ENCODE measurements at places on chromosomes 6 and 20.

GRCh38 chr6:27757307-27757706 is 154.9 kb downstream of the OR2B2 start:
- peak; percentile 21 for DNase-seq

DNA sequence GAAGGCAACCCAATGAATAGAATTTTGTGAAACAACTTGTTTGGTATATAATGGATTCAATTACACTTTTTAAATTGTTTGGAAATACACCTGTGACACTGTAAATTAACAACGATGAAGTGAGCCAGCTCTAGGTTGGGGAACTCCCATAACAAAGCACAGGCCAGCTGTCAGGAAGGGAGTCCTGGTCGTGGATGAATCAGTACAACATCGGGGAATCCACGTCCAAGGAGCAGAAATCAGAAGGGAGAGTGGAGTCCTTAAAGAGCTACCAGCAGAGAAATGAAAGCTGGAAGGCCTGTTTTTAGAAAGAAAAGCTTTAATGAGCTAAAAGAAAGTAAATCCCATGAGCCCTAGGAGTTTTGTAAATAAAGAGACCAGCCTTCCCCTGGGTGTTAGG is 223.1 kb upstream of the SLC35B3 start:
- no peak for DNase-seq

DNA sequence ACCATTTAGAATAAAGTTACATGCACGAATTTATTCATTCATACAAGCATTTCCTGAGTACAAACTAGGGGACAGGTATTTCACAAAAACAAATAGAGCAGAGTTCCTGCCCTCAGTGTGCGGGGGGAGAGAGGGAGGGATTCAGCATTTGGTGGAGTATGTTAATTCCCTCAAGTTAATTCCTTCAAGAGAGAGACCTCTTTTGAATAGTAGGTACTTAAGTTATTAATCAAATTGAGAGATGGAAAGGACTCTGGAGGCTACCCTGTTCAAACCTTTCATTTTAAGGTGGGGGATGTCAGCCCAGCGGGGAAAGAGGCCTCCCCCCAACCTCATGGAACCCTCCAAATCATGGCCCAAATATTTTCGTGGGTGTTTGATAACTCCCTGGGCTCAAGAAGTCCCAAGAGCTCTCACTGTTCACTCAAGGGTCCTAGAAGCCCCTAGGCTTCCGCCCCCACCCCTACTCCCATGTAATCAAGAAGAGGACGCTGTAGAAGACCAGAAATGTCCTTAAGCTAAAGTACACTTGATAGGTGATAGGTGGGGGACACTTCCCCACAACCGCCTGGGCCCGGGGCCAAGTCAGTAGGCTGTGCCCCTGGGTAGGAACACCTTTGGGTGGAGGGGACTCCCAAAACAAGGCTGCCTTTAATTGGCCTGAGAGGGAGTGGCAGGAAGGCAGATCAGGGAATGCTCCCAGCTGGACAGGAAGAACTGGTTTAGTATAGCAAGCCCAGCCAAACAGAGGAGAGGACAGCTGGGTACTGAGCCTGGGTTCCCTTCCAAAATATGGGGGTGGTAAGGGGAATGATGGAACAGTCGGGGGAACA is 2.9 kb downstream of the SDC4 start:
- DNase-seq = no peak

DNA sequence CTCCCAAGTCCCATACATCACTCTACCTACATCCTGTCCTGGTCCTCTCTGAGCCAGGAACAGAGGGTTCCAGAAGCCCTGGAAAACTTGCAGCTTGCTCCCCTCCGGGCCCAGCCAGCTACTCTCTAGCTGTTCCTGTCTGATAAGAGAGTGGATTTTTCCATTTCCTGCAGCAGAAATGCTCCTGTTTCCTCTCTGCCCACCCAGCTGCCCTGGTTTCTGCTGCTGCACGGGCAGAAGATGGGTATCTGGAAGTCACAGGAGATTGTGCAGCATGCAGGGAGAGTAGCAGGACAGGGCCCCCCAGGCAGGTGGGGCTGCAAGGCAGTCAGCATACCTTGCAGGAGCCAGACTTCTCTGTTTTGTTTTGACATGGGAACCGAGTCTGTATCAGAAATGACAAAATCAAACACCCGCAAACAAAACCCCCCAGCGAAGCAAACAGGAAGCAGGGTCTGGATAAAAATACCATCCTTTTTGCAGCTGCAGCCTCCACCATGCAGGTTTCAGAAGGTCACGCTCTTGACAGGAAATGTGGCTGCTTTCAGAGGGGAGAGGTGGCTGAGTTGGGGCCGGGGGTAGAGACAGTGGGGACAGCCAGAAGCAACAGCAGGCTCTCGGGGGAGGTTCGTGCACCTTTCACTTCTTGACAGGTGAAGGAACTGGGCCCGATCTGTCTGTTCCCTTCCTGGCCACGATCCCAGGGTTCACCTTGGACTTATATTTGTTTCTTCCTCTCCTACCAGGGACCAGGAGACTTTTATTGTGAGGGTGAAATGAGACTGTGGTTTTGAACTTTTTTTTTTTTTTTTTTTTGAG is 50.8 kb upstream of the FAM83D start:
- no peak for DNase-seq

DNA sequence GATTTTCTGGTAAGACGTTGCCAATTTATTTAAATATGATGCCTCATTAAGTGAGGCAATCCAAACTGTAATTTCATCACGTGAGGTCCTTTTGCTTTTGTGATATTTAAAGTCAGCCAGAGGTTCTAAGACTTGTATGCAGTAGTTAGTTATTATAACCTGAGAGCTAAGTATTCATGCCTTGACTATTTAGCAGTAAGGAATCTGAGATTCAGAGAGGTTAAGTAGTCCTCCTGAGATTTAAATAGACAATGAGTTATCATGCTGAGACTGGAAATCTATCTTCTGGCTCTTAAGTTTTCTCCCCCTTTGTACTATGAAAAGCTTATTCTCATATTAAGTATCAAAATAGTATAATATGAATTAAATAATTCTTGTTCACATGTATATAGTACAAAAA is 158.0 kb downstream of the UTRN start:
- DNase-seq = no peak

DNA sequence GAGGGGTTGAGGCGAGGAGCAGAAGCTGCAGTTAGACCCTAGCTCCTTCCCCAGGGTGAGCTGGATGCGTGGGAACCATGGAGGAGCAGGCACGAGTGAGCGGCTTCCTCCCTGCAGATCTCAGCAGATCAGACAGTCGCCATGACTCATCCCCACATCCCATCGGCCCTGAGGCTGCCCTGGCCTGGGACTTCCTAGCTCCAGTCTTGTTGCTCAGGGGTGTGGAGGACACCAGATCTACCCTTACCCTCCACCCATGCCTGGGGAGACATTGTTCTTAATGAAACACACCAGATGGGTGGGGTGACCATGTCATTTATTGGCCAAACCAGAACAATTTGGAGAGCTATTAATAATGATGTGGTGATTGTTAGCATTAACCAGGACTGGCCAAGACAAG is 36.3 kb upstream of the TGM2 start:
- DNase-seq = peak; percentile 74

GRCh38 chr6:95094751-95095663 is 482.3 kb upstream of the MANEA start:
- DNase-seq = peak; percentile 22

- DNase-seq = peak; percentile 53
These were observed 30.9 kb upstream of the NOTCH4 start for GRCh38 chr6:32254761-32255198.

GRCh38 chr6:149127212-149127611 is 190.3 kb upstream of the TAB2 start:
- no peak for DNase-seq

GRCh38 chr6:165573671-165574070 is 89.4 kb downstream of the PDE10A start:
- peak; percentile 55 for DNase-seq

GRCh38 chr6:29980511-29980910 is 38.2 kb downstream of the HLA-A start:
- DNase-seq = no peak

DNA sequence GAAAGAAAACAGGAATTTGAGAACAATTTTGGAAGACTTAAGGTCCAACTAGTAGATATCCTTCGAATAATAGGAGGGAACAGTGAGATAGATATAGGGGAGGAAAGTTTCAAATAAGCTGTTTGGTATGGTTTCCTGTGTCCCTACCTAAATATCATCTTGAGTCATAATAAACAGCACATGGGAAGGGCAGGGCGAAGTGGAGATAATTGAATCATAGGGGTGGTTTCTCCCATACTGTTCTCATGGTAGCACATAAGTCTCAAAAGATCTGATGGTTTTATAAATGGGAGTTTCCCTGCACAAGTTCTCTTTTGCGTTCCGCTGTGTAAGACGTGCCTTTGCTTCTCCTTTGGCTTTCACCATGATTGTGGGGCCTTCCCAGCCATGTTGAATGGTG is 39.5 kb upstream of the ENPP5 start:
- DNase-seq = no peak

- no peak for DNase-seq
These were observed 447.9 kb upstream of the OPRM1 start for GRCh38 chr6:153591159-153591558.

GRCh38 chr6:158020272-158020711 is 38.6 kb downstream of the SYNJ2 start:
- no peak for DNase-seq

GRCh38 chr6:293193-294174 is 1.2 kb downstream of the DUSP22 start:
- DNase-seq = peak; percentile 20

GRCh38 chr6:54810147-54810546 is 36.4 kb upstream of the FAM83B start:
- DNase-seq = no peak

DNA sequence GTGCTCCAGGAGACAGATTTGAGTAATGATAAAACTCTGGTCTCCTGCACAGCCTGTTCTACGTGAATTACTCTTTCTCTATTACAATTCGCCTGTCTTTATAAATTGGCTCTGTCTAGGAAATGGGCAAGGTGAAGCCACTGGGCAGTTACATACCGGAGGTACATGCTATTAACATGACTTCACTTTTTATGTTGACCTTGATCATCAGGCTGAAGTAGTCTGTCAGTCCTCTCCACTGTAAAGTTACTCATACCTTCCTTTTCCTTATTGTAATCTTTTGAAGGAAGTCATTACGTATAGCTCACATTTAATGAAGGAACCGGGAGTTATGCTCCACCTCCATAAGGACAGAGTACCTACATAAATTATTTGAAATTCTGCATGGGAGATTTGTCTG is 19.9 kb upstream of the KHDC1 start:
- no peak for DNase-seq

DNA sequence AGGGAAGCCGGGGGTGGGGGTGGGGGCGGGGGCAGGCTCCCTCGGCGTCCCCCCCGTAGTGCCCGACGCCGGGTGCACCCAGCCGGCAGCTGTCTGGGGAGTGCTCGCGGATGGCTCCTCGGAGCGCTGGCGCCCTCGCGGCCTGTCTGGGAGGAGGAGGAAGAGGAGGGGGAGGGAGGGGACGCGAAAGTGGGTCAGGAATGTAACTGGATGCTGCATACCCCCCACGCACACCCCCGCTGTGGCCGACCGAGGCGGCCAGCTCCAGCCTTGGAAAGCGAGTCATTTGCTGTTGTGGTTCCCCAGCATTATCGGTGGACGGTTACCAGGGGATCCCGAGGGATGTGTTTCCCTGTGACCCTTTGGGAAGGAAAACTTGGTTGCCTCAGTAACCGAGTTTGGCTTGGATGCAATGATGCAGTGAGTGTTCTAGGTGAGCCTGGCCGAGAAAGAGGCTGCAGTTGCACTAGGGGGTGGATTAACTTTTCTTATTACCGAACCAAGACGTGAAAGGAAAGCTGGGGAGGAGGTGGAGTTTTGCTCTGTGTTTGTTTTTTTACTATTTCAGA is 55.2 kb upstream of the RREB1 start:
- DNase-seq = peak; percentile 76

- no peak for DNase-seq
These were observed 19.3 kb downstream of the TXNDC5 start for GRCh38 chr6:7891078-7891872.

GRCh38 chr6:93238632-93239031 is 180.7 kb downstream of the EPHA7 start:
- DNase-seq = no peak

DNA sequence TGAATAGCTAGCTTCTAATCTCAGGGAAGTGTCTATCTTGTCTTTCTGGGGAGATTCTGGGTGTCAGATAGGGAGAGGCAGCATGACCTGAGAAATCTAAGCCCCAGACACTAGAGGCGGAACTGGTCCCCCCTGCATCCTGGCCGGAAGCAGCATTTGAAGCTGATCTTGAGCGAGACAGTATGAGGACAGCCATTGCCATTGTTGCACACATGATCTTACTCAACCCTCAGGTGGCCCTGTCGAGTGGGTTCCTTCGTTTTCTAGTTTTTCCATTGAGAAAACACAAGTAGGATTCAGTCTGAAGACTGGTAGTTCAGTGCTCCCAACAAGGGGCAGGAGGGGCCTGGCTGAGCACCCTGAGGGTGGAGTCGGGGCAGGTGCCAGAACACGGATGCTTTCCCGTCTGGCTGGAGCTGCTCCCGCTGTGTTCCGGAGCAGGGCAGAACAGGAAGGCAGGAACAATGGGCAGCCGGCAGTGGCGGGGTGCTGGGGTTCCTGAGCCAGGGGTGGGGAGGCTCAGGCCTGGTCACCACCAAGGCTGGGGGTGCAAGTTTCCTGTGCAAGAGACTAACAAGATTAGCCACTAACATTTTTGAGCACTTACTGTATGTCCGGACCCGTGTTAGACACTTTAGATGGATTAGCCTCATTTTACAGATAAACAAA is 7.9 kb upstream of the SDCBP2 start:
- no peak for DNase-seq

GRCh38 chr6:147322299-147323162 is 118.3 kb downstream of the STXBP5 start:
- no peak for DNase-seq

GRCh38 chr6:36963451-36964290 is 9.1 kb downstream of the PI16 start:
- peak; percentile 53 for DNase-seq

DNA sequence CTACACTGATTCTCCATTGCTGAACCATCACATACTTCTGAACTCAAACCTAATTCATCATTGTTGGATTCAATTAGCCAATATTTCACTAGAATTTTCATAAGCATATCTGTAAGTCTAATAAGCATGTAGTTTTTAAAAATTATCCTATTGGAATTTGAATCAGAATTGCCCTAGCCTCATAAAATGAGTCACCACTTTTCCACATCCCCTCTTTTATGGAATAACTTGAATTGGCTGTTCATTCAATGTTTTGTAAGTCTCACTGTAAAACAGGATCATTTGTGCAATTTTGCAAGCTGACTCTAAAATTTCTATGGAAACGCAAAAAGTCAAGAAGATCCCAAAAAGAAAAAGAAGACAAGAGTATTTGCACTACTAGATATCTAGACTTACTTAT is 141.0 kb downstream of the HACE1 start:
- DNase-seq = no peak

DNA sequence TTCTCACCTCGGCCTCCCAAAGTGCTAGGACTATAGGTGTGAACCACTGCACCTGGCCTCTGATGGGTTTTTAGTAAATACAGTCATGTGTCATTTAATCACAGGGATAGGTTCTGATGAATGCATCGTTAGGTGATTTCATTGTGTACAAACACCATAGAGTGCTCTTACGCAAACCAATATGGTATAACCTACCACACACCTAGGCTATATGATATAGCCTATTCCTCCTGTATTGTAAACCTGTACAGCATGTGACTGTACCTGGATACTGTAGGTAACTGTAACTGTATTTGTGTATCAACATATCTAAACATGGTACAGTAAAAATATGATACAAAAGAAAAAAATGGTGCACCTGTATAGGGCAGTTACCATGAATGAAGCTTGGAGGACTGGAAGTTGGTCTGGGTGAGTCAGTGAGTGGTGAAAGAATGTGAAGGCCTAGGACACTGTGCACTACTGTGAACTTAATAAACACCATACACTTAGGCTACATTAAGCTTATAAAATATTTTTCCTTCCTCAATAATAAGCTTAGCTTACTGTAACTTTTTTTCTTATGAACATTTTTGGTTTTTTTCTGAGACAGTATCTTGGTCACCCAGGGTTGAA is 10.0 kb downstream of the BICRAL start:
- no peak for DNase-seq

Measured in urothelium cell line (cell line).